ENCODE measurements at places on chromosomes 1 and 21. TPM values are rescaled to one million over a fixed set of nuclear protein-coding genes. Genes with fewer than 3 reads are reported as not detected.

The PTAFR gene
- 0.05 TPM for total RNA-seq

The NBPF10 gene
- 0.13 TPM for total RNA-seq

The CADM3 gene
- total RNA-seq = 0.30 TPM

The SAMSN1 gene
- total RNA-seq = 0.33 TPM

The FABP3 gene
- total RNA-seq = 3.9 TPM
